ENCODE measurements at places on chromosomes 13 and 19. TPM values are rescaled to one million over a fixed set of nuclear protein-coding genes. Genes with fewer than 3 reads are reported as not detected.

OR10H1 gene
- polyA plus RNA-seq: 0.02 TPM

MBD3L2 gene
- not detected for polyA plus RNA-seq

CGB1 gene
- not detected for polyA plus RNA-seq

HCN2 gene
- polyA plus RNA-seq: 0.35 TPM

DNAJB1 gene
- polyA plus RNA-seq: 83.8 TPM

IL27RA gene
- 6.1 TPM for polyA plus RNA-seq

CDX2 gene
- polyA plus RNA-seq: not detected

TMEM259 gene
- polyA plus RNA-seq: 100 TPM

ZNF835 gene
- polyA plus RNA-seq: 2.1 TPM

COLGALT1 gene
- 75.8 TPM for polyA plus RNA-seq

TMEM145 gene
- polyA plus RNA-seq: 0.09 TPM

APLP1 gene
- 7.6 TPM for polyA plus RNA-seq

ZNF845 gene
- polyA plus RNA-seq: 3.3 TPM
